ENCODE measurements at places on chromosomes 3 and 15. TPM values are rescaled to one million over a fixed set of nuclear protein-coding genes. Genes with fewer than 3 reads are reported as not detected.

SUMF1 gene
- total RNA-seq = 37.9 TPM

SPESP1 gene
- total RNA-seq = 5.1 TPM

PBRM1 gene
- total RNA-seq = 151 TPM

DNASE1L3 gene
- not detected for total RNA-seq

CHAC1 gene
- 2.6 TPM for total RNA-seq

SH2D7 gene
- total RNA-seq = not detected

DNA sequence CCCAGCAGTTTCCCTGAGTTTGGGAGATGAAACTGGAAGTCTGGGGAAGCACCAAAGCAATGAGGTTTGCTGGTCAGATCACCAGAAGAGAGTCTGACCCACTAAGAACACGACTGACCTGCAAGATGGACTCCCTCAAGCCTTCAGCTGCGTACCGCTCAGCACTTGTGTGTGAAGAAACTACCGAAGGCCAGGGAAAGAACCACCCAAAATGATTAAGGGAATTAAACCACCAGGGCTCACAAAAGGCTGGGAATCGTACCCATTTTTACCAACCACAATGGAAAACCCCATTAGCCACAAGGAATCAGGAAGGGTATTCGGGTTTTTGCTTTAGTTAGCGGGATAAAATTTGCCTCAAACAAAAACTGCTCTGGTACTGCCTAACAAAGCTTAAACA is 21.6 kb downstream of the ATP13A3 start:
- DNase-seq = no peak

DNA sequence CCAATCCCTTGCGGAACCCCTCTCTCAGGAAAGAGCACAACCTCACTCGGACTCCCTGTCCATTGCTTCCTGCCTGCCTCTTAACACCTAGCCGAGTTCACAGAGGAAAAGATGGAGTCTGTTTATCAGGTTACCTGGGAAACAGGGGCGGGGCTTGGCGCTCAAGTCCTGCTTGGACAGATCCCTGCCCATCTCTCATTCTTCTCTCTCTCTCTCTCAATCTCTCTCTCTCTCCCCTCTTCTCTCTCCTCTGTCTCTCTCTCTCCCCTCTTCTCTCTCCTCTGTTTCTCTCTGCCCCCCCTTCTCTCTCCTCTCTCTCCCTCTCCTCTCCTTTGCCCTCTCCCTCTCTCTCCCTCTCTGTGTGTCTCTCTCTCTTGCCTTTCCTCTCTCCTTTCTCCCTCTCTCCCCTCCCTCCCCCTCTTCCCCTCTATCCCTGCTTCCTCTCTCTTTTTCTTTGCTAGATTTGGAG is at the start of gene EFHB:
TSS of gene EFHB (minus strand) at position 120 of the 469 bp plus-strand sequence. CDS start 199 bp downstream, outside the sequence.
- peak; percentile 30 for DNase-seq

GRCh38 chr15:58114812-58115211 is 23.4 kb upstream of the AQP9 start:
- no peak for DNase-seq

GRCh38 chr15:96362755-96363651 is 32.5 kb downstream of the NR2F2 start:
- peak; percentile 55 for DNase-seq

DNA sequence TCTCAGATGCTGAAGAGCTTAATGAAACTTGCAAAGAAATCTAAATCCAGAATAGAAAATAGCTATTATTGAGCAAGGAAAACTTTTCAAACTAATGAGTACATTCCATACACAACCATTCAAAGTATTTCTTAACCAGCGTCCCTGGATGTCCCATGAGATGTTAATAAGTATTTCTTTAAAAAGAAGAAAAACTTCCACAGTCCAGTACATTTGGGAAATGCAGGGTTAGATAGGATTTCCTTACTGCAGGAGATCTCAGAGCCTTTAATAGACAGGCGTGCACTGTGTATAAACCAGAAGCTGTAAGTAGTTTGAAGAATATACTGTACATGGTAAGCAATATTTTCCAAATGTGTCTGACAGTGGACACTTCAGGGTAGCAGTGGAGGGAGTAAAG is 29.6 kb upstream of the BHLHE40 start:
- no peak for DNase-seq

- no peak for DNase-seq
These were observed 23.3 kb upstream of the IREB2 start for GRCh38 chr15:78414621-78415250.

DNA sequence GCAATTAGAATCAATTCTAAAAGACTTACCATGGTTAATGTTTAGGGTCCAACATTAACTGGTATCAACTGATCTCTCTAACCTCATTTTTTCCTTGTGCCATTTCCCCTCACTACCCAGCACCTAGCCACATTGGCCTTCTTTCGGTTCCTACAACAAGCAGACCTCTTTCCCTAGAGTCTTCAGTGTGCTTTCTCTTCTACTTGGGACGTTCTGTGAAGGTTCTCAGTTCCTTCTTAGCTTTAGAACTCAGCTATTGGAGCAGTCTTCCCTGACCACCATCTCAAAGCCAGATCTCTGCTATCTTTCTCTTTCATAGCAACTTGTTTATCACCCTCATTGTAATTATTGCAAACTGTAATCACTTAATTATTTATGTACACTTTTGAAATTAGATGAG is 31.5 kb upstream of the MINDY4B start:
- no peak for DNase-seq

DNA sequence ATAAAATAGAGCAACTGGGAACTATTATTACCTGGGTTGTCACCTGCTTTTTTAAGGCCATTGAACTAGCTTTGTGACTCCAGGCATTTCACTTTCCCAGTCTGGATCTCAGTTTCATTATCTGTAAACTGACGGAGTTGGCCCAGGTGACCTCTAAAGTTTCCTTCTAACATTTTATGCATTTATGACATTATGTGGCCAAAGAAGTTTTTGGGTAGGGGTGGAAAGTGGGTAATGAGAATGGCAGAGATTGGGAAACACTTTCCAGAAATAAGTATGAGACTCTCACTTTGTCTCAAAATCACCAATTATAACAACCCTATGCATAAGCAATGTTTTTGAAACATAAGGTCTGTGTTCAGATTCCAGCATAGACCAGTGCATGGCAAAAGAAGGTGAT is 99.1 kb upstream of the ARHGEF3 start:
- DNase-seq = no peak

- DNase-seq = peak; percentile 89
These were observed 5.9 kb downstream of the MYO5C start for GRCh38 chr15:52289629-52290081.

DNA sequence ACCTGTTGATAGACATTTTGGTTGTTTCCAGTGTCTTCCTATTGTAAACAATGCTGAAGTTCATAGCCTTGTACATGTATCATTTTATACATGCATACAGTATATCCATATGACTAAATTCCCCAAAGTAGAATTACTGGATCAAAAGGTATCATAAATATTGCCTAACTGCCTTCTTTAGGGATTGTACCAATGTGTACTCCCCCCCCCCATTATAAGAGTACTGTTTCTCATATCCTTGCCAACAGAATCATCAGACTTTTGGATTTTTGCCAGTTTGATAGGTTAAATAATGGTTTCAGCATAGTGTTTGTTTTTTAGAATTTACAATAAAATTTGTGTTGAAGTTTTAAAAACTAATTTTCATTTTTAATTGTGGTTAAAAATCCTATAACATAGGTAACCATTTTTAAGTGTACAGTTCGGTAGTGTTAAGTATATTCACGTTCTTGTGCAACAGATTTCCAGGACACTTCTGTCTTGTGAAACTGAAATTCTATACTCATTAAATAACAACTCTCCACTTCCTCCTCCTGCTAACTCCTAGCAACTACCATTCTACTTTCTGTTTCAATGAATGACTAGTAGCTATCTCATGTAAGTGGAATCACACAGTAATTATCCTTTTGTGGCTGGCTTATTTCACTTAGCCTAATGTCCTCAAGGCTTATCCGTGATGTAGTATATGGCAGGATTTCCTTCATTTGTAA is 30.8 kb upstream of the MAP3K13 start:
- no peak for DNase-seq

- DNase-seq = peak; percentile 36
These were observed 58.1 kb downstream of the DGKG start for GRCh38 chr3:186303965-186304364.
